ENCODE measurements at places on chromosomes 3 and 15.

DNA sequence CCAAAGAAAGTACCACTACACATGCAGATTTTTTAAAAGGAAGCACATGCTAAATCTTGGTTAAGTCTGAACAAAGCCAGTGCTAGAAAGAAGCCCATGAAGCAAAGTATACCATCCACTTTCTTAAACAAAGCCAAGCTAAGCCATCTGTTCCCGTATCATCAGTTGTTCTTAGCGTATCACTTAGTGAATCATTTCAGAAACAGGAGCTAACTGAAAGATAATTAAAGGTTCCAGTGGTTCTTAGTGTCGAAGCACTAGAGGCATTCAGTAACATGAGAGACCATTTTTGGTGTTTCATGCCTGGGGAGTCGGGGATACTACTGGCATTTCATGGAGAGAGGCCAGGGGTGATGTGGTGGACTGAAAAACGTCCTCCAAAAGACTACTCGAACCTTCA, 12.8 kb downstream of the UBXN7 start:
- DNase-seq: no peak

DNA sequence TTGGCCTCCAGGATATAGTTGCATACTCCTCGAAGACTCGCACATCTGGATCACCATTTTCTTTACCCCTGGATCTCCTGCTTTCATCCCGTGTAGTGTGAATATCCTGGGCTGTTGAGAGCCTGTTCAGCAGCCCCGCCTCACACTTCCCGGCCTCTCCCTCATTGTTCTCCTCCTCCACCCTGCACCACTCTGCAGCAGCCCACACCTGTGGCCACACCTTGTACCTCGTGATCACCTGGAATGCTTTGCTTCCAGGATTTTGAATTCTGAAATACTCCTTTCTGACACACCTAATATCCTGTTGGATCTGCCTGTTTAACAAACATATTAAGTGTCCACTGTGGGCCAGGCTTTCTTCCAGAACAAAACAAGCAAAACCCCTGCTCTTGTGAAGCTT, 14.4 kb downstream of the ABHD17C start:
- no peak for DNase-seq

GRCh38 chr15:74129586-74130154, 716 bp upstream of the ISLR2 start:
- no peak for DNase-seq

GRCh38 chr3:79406175-79406574, 361.6 kb downstream of the ROBO1 start:
- no peak for DNase-seq

DNA sequence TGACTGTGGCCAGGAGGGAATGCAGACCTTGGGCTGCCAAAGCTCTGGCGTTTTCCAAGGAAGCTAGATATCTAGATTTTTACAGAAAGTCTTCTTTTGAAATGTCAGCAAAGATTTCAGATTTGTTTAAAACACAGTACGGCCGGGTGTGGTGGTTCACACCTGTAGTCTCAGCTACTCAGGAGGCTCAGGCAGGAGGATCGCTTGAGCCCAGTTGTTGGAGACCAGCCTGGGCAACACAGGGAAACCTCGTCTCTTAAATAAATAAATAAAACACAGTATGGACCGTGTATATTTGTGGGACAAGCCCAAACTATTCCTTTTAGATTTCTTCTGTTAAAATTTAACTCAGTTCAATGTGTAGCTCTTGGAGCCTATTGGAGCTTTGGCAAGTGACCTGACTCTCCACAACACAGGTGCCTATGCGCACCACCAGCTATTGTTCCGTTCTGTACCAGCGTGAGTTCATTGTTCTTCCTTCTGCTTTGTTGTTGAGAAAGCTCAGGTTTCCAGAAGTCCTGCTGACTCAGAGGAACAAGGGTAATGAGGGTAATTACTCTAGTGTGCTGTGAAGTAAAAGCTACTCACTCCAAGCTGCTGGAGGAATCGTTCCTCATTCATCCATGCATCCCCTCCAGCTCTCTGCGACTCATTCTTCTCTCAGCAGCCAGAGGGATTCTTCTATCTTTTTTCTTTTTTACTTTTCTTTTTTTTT, 73.1 kb upstream of the SLC6A6 start:
- no peak for DNase-seq
